ENCODE measurements at places on chromosomes 16 and 17. TPM values are rescaled to one million over a fixed set of nuclear protein-coding genes. Genes with fewer than 3 reads are reported as not detected.
A peak's percentile ranks its signal among the peaks of the same experiment; 100 is the strongest.

DNA sequence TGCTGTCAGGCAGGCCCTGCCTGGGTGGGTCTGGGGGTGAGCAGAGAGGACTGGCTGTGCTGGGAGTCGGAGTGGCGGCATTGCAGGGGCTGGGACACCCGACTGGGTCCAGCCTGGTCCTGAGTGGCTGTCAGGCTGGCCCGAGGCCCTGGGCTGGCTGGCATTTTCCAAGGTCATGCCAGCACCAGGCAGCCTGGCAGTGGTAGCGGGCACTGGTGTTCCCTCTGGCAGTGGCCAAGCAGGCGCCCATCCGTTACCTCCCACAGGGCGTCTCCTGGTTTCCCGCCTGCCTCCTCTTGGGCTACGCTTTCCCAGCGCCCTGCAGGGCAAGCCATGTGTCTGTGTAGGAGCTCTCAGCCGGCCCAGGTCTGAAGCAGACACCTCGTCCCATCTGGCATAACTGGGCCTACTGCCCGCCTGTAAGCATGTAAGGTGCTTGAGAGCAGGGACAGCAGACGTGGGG lies 5.7 kb upstream of the PKMYT1 start:
- no peak for DNase-seq
- no peaks in the 10 kb centered on the region for H3K4me1 ChIP-seq
- H3K36me3 ChIP-seq, result no peaks in the 10 kb centered on the region
- no peak overlapping the region for H3K4me3 ChIP-seq

- no peaks in the 10 kb centered on the region for H3K27me3 ChIP-seq
- no peak overlapping the region for H3K4me3 ChIP-seq
- no peak overlapping the region for H3K27ac ChIP-seq
- no peak for DNase-seq
- no peaks in the 10 kb centered on the region for H3K4me1 ChIP-seq
Measured at GRCh38 chr17:64003526-64004121, 5.5 kb downstream of the PRR29 start.

- no peak for DNase-seq
- no peaks in the 10 kb centered on the region for H3K27me3 ChIP-seq
- H3K4me3 ChIP-seq, result no peak overlapping the region
- H3K4me1 ChIP-seq, result no peaks in the 10 kb centered on the region
- H3K36me3 ChIP-seq, result no peaks in the 10 kb centered on the region
Measured at GRCh38 chr16:7200320-7200719, 132.3 kb upstream of the RBFOX1 start.

GRCh38 chr16:54806378-54806777 lies 124.3 kb upstream of the IRX5 start:
- H3K27ac ChIP-seq, result no peak overlapping the region
- no peak for DNase-seq
- no peaks in the 10 kb centered on the region for H3K27me3 ChIP-seq
- H3K36me3 ChIP-seq, result no peaks in the 10 kb centered on the region

- H3K27me3 ChIP-seq, result no peaks in the 10 kb centered on the region
- H3K4me1 ChIP-seq, result no peaks in the 10 kb centered on the region
- no peak overlapping the region for H3K27ac ChIP-seq
- no peaks in the 10 kb centered on the region for H3K36me3 ChIP-seq
- no peak for DNase-seq
- H3K4me3 ChIP-seq, result no peak overlapping the region
Measured at GRCh38 chr17:49581648-49581998, 6.0 kb downstream of the NXPH3 start.

DNA sequence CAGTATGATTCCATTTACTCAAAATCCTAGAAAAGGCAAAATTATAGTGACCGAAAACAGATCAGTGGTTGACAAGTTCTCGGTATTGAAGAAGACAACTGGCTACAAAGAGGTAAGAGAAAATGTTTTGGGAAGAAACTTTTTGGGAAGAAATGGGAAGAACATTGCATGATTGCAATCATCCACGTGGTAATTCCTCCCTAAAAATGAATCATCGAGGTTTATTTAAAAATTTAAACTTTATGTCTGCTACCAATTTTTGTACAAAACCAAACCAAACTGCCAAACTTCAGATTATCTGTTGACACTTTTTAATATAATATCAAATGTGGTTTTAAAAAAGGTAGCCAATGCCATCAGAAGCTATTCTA lies 8.1 kb downstream of the SMURF2 start:
- H3K27me3 ChIP-seq, result no peaks in the 10 kb centered on the region
- H3K4me1 ChIP-seq, result no peaks in the 10 kb centered on the region
- H3K4me3 ChIP-seq, result no peak overlapping the region
- no peaks in the 10 kb centered on the region for H3K36me3 ChIP-seq
- DNase-seq, result no peak
- no peak overlapping the region for H3K27ac ChIP-seq

GRCh38 chr17:63830278-63830677 lies 2.8 kb upstream of the FTSJ3 start:
- H3K4me3 ChIP-seq, result no peak overlapping the region
- H3K4me1 ChIP-seq, result peaks cover 4% of the 10 kb centered on the region
- no peaks in the 10 kb centered on the region for H3K27me3 ChIP-seq
- peak overlapping the region; percentile 4 for H3K27ac ChIP-seq

GRCh38 chr17:14135906-14136590 lies 66.7 kb downstream of the COX10 start:
- H3K27me3 ChIP-seq, result no peaks in the 10 kb centered on the region
- no peaks in the 10 kb centered on the region for H3K36me3 ChIP-seq
- H3K27ac ChIP-seq, result no peak overlapping the region
- DNase-seq, result no peak

GRCh38 chr17:65684631-65685030 lies 123.2 kb upstream of the AXIN2 start:
- no peak for DNase-seq
- no peaks in the 10 kb centered on the region for H3K36me3 ChIP-seq
- H3K27me3 ChIP-seq, result no peaks in the 10 kb centered on the region

GRCh38 chr16:14496047-14496770 lies 133.9 kb downstream of the PARN start:
- H3K4me1 ChIP-seq, result no peaks in the 10 kb centered on the region
- H3K27me3 ChIP-seq, result no peaks in the 10 kb centered on the region
- DNase-seq, result no peak
- H3K27ac ChIP-seq, result no peak overlapping the region

Gene PYCARD
- total RNA-seq, result 50.2 TPM

Gene TNP2
- not detected for total RNA-seq

Gene FBRS
- total RNA-seq, result 17.7 TPM

Gene COPS3
- 61.3 TPM for total RNA-seq

Gene STRADA
- total RNA-seq, result 25.9 TPM

Measured in breast epithelium (tissue), 4 donors.